ENCODE measurements at places on chromosomes 5 and 9. TPM values are rescaled to one million over a fixed set of nuclear protein-coding genes. Genes with fewer than 3 reads are reported as not detected.

Gene HMCN2
- polyA plus RNA-seq, result 7.5 TPM

DNA sequence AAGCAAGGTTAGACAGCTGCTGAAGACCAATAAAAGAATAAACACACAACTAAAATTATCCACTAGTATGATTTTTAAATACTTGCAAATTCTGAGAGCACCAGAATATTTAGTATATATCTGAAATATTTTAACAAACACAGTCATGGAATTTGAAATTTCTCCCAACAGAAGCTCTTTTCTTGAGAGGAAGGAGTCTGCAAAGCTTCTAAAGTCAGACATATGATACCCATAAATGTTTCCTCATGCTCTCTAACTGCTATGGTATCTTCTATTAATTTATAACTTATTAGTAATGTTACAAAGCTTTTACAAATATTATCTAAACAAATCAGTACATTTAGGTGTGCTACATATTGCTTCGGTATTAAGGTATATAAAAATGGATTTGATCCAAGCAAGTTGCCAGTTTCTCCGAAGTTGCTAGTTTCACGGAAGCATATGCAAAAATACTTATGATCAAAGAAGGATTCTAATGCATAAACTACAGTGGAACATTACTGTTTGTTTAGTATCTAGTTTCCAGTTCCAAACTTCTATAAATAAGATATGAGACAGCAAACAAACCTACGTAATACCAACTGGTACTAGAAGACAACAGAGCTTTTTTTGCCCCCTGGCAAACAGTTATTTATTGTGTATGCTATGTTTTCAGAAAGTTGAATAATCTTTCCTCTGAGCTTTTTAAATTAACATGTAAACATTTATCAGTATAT is 22.0 kb downstream of the FNIP1 start:
- no peak for DNase-seq

Gene HTR1A
- not detected for polyA plus RNA-seq

- peak; percentile 37 for DNase-seq
Measured at GRCh38 chr9:9124616-9125015, 1325.0 kb upstream of the DMAC1 start.

Measured in hindlimb muscle (tissue), 1 donor.